IMR-90 (cell line): ENCODE measurements at places on chromosomes 6 and 20.

DNA sequence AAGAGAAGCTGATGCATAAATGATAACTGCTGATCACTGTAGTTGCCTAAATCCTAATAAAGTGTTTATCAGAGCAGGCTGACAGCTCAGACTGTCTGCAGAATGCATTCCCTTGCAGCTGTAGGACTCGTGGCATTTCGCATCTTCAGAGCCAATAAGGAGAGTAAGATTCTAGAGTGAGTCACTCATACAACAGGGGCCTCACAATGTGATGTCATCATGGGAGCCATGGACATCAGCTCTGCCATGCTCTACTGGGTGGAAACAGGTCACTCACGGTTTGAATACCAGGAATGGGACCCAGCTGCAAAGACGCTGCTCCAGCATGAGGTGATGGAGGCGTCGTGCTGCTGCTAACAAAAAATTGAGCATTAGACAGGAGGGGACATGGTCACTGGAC, 7.4 kb downstream of the FAM209B start:
- DNase-seq = peak; percentile 24

DNA sequence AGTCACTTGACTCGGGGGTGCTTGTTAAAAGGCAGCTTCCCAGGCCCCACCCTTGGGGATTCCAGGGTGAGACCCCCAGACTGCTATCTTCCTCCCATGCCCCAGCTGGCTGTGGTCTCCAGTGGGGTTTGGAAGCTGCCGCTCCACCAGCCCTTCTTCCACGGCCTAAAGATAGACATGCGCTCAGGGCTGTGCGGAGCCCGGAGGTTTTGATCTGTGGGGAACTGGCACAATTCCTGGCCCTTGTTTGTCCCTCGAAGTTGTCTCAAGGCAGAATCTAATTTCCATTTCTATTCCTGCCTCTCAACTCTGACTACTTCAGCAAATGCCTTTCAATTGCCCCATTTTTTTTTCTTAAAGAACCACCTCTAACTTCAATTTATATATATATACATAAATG, 120.7 kb upstream of the SRSF6 start:
- DNase-seq = no peak

DNA sequence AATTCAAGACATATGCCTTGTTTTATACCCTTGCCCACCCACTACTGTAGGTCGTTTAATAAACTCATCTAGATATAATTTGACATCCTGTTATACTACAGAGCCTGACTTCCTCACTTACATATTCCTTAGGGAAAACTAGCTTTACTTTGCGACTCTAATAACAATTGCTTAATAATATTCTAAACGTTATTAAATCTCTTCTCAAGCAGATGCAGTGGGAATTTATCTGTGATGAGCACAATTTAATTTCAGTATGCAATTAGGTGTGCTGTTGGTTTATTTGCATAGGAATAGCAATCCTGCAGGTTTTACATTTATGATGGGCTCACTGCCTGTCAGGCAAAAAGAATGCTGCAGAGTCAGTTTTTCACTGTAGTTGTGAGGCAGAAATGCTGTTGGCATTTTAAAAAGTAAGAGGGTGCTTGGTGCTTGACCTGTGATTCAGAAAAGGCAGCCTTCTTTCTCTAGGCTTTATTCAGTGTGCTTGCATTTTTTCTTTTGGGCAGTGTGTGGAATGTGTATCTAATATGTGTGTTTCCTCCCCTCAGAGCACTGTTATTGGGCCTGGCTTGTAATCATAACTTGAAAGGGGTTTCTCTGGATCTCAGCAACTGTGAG, 152.3 kb upstream of the SCGN start:
- DNase-seq = peak; percentile 6

DNA sequence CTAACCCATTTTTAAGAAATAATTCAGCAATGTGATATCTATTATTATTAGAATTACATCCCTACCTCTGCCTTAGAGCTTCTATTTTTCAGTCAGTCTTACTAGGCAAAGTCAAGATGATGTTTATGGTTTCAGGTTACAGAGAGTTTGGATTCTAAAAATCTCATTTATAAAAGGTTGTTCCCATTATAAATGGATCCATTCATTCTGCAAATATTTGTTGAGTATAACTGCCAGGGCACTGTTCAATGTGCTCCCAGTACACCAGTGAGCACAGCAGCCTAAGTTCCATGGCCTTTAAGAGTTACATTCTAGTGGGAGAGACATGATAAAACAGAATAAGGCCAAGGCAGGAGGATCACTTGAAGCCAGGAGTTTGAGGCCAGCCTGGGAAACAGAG, 75.9 kb upstream of the EYA4 start:
- DNase-seq = peak; percentile 58

- DNase-seq = no peak
Measured at GRCh38 chr20:2698186-2698817, 5.7 kb downstream of the EBF4 start.

DNA sequence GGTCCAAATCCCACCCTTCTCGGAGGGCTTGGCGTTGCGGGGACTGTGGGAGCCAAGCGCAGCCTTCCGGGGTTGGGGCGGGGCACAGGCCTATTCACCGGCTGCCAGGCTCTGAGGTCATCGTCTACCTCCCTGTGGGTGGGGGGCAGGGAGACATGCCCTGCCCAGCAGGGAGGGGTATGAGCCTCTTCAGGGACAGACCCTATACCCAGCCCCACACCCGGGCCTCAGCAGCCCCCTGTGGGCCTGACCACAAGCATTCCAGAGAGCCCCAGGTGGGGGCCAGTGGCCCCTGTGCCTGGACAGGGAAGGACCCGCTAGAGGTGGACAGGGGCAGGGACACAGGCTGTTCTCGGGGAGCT, 11.6 kb downstream of the LAMA5 start:
- DNase-seq = no peak

DNA sequence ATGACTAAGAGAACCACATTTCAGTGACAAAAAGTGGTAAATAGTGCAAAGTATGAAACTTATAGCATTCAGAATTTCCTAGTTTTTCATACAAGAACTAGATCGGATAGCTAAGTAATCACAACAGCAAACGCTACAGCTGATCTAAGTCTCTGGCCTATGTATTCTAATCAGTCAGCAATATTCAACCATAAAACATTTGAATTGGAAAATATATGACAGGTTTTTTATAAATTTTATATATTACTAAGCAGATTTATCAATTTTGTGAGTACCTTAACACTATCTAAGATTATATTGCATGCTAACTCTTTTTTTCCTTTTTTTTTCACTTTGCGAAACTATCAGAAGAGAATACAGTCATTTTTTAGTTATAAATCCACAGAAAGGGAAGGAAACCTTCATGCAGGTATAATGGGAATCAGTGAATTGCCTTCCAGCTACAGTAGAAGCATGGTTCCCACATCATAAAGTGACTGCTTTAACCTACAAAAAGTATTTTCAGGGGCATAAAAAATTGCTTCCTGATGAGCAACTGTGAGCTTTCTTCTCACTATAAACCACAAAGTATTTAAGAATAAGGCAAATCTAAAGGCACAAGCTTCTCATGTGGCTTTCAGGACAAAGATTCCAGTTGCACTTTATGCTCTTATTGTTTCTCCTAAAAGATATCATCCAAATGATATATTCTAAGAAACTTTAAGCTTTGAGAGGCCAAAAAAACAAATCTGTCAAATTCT, 74.0 kb upstream of the GJE1 start:
- no peak for DNase-seq

DNA sequence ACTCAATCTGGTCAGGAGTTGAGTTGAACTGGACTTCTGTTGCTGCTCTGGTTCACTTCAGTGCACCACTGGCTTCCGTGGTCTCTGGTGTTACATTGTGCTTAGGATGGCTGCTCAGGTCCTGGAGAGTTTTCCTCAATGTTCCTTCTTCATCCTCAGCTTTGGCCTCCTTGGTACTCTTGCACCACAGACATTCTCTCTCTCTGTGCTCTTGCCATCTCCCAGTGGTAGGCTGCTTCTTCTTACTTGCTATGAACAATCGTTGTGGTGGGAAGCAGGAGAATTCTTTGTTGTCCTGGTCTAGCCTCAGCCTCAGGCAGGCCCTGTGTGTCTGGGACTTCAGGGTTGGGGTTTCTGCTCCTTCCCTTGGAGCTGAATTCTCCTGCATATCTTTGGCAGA, 14.5 kb upstream of the DUSP22 start:
- no peak for DNase-seq

- no peak for DNase-seq
Measured at GRCh38 chr6:12163744-12164507, 126.2 kb upstream of the EDN1 start.

DNA sequence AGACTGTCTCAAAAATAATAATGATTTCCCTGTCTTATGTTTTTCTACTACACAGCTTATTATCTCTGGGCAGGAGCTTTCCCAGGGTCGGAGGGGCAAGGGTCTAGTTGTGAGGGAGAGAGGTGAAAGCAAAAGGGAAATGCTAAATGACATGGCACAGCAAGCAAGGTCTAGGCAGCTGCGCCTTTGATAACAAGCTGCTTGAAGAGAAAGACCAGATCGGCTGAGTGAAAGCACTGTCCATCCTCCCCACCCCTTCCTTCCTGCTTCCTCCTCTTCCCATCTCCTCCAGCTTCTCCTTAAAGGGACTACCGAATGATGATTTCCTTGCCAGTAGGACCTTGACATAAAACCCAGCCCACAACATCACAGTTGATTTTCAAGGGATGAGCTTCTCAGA, 158.1 kb upstream of the AKAP12 start:
- DNase-seq = no peak

- no peak for DNase-seq
Measured at GRCh38 chr6:135183002-135183531, 2.0 kb downstream of the MYB start.

DNA sequence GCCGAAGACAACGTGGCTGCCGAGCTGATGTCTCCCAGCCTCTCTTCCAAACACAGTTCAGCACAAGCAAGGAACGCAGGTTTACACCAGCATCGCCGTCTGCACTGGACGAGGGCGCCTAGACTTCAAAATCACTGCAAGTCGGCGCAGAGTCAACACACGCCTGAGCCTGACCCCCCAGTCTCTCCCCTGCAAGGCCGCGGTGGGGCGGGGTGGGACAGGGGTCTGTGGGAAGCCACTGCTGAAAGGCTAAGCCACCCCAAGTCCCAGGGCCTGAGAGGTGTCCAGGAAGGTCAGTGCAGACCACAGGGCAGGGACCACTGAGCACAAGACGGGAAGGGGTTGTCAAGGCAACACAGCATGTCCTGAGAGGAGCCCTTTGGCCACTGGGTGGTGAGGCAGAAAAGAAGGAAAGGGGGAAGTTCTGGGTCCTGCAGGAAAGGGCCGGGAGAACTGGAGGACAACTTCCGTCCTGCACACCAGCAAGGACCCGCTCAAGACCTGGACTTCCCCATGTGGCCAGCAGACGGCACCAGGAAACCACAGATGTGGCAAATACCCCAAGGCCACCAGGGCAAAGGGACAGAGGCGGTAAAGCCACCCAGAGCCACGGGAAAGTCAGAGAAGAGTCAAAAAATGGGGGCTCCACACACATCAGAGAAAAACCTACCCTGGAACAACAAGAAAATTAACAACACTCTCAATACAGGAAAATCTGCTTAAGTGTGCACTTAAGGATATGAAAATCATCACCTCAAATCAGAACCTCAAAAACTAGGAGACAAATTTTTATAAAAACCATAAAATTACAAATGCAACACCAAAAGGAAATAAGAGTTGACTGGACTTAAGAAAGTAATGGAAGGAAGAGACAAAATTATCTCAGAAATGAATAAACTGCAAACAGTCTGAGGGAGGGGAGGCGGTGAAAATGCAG, 84.8 kb downstream of the TAF4 start:
- no peak for DNase-seq

DNA sequence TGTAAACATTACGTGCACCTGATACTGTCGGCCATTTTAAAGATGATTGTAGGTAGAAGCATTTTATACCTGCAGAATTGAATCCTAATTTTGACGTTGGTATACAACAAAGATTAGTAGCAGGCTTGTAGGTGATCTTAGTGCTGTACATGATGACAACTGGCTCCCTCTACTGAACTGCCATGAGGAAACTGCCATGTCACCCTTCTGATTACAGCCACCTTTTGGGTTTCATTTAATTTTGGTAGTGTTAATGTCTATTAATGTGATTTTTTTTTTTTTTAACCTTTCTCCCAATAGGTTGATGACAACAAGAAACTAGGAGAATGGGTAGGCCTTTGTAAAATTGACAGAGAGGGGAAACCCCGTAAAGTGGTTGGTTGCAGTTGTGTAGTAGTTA, 2.3 kb downstream of the RPS12 start:
- no peak for DNase-seq

DNA sequence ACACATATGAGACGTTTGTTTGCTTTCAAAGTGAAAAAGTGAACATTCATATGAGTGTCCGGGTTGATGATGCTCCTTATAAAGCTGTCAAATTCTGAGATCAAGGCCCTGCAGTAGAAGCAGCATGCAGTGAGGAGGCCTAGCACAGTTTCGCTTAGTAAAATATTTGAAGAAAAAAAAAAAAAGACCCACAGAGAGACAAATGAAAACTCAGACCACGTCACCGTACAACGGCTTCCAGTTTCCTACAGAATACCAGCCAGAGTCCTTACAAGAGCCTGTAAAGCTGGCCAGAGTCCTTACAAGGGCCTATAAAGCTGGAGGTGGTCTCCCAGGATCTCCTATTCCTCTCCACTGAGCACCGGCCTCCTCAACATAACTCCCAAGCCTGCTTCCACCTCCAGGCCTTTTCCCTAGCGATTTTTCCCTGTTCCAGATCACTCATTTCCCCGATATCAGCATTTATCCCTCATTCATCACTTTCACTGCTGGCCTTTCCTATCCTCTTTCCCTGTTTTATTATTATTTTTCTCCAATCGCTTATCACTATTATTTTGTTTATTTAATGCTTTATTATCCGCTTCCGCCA, 1.5 kb upstream of the HMGN4 start:
- peak; percentile 77 for DNase-seq

- DNase-seq = no peak
Measured at GRCh38 chr6:87396595-87397392, 11.0 kb upstream of the CFAP206 start.

GRCh38 chr6:10309457-10310329, 105.2 kb downstream of the TFAP2A start:
- DNase-seq = no peak

DNA sequence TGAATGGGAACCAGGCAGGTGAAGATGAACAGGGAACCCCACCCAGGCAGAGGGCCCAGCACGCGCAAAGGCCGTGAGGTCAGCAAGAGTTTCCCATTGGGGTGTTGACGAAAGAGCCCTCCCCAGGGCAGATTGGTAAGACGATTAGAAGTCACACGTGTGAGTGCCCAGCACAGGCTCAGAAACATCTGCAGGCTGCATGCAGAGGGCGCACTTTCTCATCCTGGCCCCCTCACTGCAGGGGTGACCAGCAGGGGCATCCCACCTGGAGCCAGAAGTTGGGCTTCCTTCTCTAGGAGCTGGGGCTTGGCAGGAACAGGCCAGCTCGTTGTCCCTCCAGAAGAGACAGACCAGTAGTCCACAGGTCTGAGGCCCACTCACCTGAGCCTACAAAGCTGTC, 38.4 kb downstream of the VSTM2L start:
- no peak for DNase-seq
